ENCODE measurements at places on chromosomes 7 and 10. TPM values are rescaled to one million over a fixed set of nuclear protein-coding genes. Genes with fewer than 3 reads are reported as not detected.

GRCh38 chr7:44061645-44062179 lies 3.7 kb downstream of the PGAM2 start:
- no peak for DNase-seq

- DNase-seq, result peak; percentile 70
Measured at GRCh38 chr7:149854611-149855360, 16.6 kb downstream of the ZNF862 start.

DNA sequence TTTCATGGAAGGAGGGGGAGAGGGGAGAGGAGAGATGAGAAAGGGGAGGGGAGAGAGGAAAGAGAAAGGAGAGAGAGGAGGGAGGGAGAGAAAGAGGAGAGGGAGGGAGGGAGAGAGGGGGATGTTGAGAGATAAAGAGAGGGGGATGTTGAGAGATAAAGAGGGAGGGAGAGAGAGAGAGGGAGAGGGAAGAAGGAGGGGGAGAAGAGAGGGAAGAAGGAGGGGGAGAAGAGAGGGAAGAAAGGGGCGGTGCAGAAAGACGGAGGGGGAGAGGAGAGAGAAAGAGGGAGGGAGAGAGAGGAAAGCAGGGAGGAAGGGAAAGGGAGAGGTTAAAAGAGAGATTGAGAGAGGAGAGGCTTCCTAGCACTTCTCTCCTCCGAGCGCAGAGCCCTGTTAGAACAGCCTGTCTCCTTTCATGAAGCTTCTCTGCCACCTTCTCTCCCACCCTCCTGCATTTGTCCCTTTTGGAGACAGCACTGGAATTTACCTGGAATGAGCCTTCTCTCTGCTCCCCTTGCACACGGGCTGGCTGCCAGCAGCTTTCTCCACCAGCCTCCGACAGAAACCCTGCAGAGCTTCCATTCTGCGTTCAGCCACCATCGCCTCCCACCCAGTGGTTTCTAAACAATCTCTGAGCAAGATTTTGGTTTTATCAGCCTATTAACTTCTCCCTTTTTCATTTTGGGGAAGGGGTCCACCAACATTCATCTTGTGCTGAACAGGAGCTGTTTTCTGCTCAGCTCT lies 74.0 kb upstream of the CARD11 start:
- no peak for DNase-seq

DNA sequence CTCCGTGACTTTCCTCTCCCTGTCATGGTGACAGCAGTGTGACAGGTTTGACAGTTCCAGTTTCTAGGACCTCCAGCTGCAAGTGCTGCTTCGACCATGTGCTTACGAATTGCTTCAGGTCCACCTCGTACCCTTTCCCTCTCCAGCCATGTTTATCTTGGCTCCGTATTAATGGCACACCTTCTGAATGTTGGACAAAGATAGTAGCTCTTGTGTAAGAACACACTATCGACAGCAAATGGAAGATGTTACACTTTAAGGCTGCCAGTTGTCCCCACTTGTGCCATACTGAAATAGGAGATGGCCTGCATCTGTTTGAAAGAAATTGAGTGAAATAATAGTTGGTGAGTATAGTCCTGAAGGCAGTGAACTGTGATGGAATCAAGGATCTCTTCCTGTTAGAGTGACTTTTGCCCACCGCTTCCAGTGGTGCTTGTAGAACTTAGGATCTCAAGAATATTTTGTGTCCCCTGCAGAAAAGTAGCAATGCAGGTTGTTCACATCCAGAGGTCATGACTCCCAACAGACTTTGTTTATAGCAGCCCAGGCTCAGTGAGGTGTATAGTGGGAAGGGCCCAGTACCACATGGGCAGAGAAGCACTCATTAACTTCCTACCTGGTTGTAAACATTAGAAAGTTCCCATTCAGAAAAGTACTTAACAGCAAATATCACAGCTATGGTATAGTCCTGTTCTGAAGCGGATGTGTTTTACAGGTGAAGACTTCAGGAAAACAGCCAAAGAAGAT lies 629.7 kb upstream of the GALNT17 start:
- no peak for DNase-seq

Gene TUBB8
- total RNA-seq, result not detected

Gene PLEKHS1
- not detected for total RNA-seq

DNA sequence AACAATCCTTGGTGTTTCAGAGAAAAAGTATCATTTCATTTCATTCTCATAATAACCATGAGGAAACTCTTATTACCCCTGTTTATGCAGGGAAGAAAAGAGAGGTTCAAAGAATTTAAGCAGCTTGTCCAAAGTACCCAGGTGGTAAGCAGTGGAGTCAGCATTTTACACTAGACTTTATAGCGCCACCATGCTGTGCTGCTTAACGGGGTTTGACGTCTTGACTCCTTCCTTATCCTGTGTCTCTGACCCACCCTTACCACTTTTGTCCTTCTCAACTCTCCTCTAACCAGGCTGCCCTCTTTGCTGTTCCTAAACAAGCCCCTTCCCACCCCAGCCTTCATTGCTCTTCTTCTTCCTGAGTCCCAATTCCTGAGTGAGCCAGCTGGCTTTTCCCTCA lies 117.0 kb upstream of the AHR start:
- DNase-seq, result no peak

GRCh38 chr7:108079648-108080591 lies 50.2 kb downstream of the LAMB4 start:
- no peak for DNase-seq

DNA sequence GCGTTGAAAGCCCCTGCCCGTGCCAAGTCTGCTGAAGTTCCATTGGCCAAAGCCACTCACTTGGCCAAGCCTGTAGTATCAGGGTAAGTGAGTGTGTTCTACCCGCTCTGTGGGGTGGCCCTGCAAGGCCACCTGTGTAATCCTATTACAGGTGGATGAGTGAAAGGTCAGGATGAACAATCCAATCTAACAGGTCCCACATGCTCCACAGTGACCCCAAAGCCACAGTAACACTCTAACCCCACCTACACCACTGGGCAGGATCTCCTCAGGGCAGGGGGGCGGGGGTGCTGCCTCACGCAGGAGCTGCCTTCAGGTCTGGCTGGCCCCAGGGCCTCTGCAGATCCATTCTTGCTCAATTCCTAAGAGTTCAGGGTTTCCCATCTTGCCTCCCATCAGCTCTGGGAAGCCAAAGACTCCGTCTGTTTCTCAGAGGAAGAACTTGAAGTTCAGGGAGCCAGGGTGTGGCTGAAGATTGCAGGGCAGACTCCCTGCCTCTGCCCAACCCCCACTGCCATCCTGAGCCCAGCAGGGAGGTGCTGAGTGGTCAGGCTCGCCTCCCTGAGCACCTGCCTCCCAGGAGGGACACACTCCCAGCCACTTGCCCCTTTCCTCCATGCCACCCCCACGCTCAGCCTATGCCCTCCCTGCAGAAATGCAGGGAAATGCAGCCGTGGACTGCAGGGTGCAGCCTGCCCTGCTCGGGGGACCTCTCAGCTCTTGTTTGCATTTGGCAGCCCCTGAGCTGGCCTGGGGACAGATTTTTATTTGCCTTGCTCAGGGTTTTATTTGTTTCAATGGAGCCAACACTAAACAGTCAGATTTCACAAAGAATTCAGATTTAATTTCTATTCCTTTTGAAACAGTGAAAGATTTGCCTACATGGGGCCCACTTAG lies 9.8 kb upstream of the COMTD1 start:
- DNase-seq, result no peak

Gene LRRN3
- 66.7 TPM for total RNA-seq

DNA sequence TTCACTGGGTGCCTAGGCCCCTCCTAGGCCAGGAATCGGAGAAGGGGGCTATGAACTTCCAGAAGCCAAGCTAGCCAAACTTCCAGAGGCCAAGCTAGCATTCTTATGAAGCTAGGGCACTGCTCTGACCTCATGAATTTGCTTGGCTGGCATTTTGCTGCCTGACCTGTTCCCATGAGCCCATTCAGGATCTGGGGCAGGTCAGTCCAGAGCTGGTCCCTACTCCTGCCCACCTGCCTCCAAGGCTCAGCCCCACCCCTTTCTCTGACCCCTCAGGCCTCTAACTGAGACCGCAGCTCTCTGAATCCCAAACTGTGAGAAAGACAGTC lies 1.3 kb upstream of the PPIF start:
- DNase-seq, result no peak
